T follicular helper cell (primary cell): ENCODE measurements at places on chromosomes 2 and 18.

DNA sequence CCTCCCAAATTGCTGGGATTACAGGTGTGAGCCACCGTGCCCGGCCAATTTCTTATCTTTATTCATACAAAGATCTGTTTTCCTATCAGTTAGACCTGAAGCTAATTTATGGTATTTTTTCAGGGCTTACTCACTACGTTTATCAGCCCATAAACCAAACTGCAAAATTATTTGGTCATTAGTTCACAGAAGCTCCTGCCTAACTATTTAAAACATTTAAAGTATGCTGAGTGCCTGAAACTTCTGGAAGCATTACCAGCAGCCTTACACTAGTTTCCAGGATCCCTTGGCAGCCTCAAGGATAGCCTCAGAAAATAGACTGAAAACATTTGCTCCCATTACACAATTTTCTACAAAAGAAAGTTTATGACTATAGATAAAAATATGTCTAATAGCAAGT lies 68.8 kb downstream of the GALNT13 start:
- no peak for DNase-seq

DNA sequence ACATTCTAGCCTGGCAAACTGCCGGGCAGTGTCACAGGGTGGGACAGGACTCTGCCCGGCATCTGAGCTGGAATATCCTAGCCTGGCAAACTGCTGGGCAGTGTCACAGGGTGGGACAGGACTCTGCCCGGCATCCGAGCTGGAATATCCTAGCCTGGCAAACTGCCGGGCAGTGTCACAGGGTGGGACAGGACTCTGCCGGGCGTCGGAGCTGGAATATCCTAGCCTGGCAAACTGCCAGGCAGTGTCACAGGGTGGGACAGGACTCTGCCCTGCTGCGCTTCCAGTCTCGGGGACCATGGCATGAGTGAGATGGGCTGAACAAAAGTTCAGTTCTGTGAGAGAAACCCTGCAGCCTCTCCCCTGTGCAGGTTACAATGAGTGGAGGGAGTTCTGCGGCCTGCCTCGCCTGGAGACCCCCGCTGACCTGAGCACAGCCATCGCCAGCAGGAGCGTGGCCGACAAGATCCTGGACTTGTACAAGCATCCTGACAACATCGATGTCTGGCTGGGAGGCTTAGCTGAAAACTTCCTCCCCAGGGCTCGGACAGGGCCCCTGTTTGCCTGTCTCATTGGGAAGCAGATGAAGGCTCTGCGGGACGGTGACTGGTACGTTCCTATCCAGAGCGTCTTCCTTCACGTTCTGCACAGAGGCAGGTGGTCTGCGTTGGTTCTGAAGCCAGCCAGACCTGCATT lies 80.3 kb downstream of the TPO start:
- no peak for DNase-seq

- DNase-seq, result no peak
Measured at GRCh38 chr2:102520009-102520408, 47.0 kb downstream of the SLC9A4 start.

GRCh38 chr2:8569332-8569930 lies 112.4 kb upstream of the ID2 start:
- DNase-seq, result no peak
